HCT116 (cell line): ENCODE measurements at places on chromosomes 4 and X.
A peak's percentile ranks its signal among the peaks of the same experiment; 100 is the strongest.

DNA sequence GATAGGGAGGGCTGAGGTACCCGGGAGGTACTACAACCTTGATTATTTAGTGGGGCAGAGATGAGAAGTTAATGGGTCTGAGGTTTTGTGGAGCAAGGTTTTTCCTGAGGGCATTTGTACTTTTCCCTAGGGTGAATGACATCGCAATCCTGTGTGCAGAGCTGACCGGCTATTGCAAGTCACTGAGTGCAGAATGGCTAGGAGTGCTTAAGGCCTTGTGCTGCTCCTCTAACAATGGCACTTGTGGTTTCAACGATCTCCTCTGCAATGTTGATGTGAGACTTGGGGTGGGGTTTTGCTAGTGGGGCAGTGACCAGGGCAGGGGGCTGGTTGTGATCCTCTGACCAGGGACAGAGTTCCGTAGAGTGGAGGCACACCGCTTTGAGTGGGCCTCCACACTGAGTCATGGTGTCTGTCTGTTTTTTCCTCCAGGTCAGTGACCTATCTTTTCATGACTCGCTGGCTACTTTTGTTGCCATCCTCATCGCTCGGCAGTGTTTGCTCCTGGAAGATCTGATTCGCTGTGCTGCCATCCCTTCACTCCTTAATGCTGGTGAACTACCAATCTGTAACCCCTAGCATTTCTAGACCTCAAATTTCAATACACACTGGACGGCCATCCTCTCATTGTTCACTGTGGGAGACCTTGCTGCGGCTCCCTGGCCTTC lies 9.9 kb downstream of the MED12 start:
- DNase-seq = no peak

DNA sequence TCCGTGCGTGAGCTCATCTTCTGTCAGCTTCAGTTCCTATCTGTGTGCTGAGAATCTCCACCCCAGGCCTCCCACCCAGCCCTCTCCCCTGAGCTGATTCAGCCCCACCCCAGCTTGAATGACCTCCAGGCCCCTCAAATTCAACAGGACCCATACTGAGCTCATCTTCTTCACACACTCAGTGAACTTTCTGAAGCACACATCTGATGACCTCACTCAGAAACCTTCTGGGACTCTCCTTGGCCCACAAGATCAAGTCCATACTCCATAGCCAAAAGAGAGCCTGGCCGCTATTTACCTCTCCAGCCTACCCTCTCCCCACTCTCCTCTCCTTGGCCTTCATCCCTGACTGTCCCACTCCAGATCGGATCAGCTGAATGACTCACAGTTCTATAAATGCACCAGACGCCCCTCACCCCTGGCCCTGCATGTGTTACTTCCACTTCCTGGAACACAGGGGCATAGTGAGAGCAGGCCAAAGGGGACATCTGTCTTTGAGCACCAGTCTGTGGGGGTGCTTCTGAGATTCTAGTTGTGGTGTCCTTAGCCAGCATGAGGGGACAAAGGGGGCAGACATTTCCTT lies 62.5 kb downstream of the PJA1 start:
- no peak for DNase-seq

DNA sequence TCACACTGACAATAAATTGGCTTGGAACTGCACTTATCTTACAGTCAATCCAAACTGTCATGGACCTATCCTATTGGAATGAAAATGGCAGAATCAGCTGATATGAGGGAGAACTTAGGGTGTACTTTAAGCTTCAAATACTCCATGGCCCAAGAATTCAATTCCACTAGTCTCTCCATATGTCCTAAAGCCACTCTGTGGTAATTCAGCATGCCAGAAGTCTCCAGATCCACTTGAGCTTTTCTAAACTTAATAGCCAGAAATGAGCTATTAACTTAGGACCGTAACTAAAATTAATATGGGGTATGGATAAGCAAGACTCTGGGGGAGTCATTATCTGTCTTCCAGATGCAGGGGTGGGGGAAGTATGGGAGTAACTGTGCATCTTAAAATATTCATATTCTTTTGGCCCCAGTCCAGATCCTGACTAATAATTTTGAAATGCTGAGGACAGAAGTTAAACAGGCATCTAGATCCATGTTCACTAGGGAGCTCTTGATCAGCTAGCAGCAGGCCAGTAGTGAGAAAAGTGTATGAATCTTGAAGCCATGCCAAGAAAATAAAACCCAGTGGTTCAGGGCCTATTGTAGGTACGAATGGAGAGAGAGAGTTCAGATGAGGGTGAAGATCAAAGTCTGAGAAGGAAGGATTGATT lies 167.6 kb downstream of the DKK2 start:
- DNase-seq = peak; percentile 4

GRCh38 chrX:115650916-115651315 lies 89.9 kb downstream of the PLS3 start:
- DNase-seq = peak; percentile 23

GRCh38 chrX:17395154-17395553 lies 20.2 kb downstream of the NHS start:
- DNase-seq = no peak

- no peak for DNase-seq
These were observed 812.1 kb upstream of the INTU start for GRCh38 chr4:126820631-126821030.
